ENCODE measurements at places on chromosomes 7 and 10. TPM values are rescaled to one million over a fixed set of nuclear protein-coding genes. Genes with fewer than 3 reads are reported as not detected.

The ARL3 gene
- 3.6 TPM for total RNA-seq

DNA sequence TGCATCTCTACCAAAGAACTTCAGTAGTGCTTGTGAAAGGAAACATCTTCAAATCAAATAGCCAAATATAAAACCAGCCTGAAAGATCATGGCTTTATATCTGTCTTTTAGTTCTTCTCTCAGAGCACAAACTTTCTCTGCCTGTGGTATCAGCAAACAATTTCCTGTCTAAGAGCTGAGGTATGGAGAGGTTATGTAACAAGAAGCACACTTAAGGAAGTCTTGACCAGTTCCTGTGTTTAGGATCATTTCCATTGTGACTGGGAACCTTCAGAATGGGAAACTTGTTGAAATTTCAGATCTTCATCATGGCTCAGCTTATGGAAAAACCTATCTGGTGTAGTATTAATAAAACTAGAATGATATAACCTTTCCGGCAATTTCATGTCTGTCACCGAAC lies 148.8 kb downstream of the MBL2 start:
- H3K4me3 ChIP-seq = no peak overlapping the region
- no peaks in the 10 kb centered on the region for H3K4me1 ChIP-seq
- no peaks in the 10 kb centered on the region for H3K36me3 ChIP-seq
- H3K27ac ChIP-seq = no peak overlapping the region

DNA sequence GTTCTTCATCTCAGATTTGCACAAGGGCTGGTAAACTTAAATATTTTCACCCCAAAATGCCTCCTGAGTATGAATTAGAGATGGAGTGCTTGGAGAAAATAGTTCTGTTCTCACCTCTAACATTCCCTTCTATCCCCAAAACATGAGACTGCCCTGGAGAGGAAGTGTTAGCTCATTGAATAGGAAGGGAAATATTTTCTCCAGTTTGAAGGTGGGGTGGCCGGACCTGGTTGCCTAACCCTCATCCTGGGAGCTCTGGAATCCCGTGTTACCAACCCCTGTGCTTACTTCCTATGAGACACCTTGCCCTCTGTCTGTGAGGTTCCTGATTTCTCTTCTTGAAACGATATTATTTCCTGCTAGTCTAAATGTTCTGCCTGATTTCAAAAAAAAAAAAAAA lies 779 bp downstream of the IFIT2 start:
- peak overlapping the region; percentile 91 for H3K4me3 ChIP-seq
- no peaks in the 10 kb centered on the region for H3K27me3 ChIP-seq
- peak overlapping the region; percentile 99 for H3K27ac ChIP-seq
- DNase-seq = peak; percentile 1
- peaks cover 31% of the 10 kb centered on the region for H3K36me3 ChIP-seq

GRCh38 chr7:138945821-138946220 lies 35.4 kb downstream of the KIAA1549 start:
- DNase-seq = no peak
- H3K36me3 ChIP-seq = no peaks in the 10 kb centered on the region
- no peaks in the 10 kb centered on the region for H3K4me1 ChIP-seq
- no peak overlapping the region for H3K27ac ChIP-seq

DNA sequence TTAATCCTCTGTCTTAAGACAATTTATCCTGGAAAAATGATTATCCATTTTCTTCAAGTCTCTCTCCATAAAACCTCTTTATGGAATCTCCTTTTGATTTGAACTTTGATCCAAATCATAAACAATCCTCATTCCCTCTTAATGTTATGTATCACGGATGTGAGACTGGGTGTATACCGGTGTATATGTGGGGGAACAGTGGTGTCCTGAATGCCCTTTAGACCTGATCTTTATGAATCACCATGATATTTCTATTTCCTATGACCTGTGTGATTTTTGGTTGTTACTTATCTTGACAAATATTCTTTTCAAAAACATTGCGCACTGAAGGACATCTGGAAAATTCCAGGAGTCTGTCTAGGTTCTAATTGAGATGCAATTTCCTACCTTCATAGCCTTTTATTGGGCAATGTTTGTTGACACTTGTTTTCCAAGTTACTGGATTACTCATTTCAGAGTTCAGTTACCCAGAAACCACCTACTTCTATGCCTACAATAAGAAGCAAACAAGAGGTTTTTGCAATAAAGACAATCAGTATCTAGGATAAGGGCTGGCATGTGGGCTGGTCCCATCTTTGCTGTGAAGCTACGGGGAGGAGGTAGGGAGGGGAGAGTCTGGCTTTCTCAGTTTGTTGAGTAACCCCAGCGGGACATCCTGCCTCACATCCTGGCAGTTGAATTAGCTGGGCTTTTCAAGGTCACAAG lies 190.4 kb downstream of the CTTNBP2 start:
- DNase-seq = no peak
- H3K4me1 ChIP-seq = no peaks in the 10 kb centered on the region

The AMPH gene
- not detected for total RNA-seq

GRCh38 chr10:51046654-51047053 lies 27.6 kb upstream of the PRKG1 start:
- H3K27me3 ChIP-seq = peaks cover 4% of the 10 kb centered on the region
- H3K4me1 ChIP-seq = no peaks in the 10 kb centered on the region

DNA sequence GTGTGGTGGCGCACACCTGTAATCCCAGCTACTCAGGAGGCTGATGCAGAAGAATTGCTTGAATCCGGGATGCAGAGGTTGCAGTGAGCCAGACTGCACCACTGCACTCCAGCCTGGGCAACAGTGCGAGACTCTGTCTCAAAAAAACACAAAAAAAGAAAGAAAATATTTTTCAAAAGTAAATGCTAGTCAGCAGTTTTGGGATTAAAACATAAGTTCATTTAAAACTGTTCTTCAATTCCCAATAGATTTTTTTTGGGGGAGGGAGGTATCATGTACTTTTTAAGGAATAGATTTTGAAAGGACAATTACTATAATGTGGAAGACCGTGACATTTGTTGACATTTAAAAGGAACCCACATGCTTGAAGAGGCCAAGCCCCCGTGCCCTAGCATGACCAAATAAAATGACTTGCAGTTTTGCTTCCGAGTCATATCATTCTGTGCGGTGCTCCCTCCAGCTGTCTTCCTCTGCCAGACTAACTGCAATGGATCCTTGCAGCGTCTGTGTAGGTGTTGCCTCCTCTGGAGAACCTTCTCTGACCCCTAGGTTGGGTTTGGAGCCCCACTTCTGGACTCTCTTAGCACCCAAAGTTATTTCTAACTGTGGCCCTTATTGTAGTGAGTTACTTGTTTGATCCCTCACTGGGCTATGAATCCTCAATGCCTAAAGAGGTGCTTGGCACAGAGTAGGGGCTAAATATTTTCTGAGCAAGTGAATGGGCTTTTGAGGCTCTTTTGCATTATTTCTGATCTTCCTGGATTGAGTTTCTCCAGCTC lies 17.4 kb upstream of the HPS1 start:
- H3K4me1 ChIP-seq = peaks cover 8% of the 10 kb centered on the region
- no peak overlapping the region for H3K27ac ChIP-seq
- no peaks in the 10 kb centered on the region for H3K36me3 ChIP-seq
- H3K4me3 ChIP-seq = no peak overlapping the region

- H3K36me3 ChIP-seq = no peaks in the 10 kb centered on the region
- peaks cover 72% of the 10 kb centered on the region for H3K27me3 ChIP-seq
- H3K4me1 ChIP-seq = peaks cover 12% of the 10 kb centered on the region
Measured at GRCh38 chr7:120859459-120859858, 1.5 kb upstream of the TSPAN12 start.

The MYL10 gene
- total RNA-seq = not detected

- no peaks in the 10 kb centered on the region for H3K36me3 ChIP-seq
- H3K4me1 ChIP-seq = no peaks in the 10 kb centered on the region
- H3K27ac ChIP-seq = no peak overlapping the region
- H3K27me3 ChIP-seq = no peaks in the 10 kb centered on the region
Measured at GRCh38 chr10:34698979-34699378, 116.1 kb downstream of the PARD3 start.

The DLX6 gene
- not detected for total RNA-seq

The FKBP6 gene
- not detected for total RNA-seq

DNA sequence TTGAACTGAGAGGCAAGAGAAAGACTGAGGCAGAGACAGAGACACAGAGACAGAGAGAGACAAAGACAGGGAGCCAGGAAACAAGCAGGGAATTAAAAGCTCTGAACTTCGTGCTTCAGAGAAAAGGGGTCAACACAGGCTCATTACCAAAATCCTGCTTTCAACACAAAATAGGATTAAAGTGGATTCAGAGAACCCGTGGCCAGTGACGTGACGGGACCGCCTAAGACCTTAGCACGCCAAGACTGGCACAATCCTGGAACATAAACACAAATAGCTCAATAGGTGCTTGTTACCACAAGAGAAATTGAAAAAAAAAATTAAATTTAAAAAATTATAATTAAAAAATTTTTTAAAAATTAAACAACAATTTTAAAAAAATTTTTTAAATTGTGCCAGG lies 21.5 kb downstream of the ASB13 start:
- no peaks in the 10 kb centered on the region for H3K27me3 ChIP-seq
- H3K4me3 ChIP-seq = no peak overlapping the region
- peak overlapping the region; percentile 82 for H3K27ac ChIP-seq
- no peaks in the 10 kb centered on the region for H3K36me3 ChIP-seq
- no peaks in the 10 kb centered on the region for H3K4me1 ChIP-seq

DNA sequence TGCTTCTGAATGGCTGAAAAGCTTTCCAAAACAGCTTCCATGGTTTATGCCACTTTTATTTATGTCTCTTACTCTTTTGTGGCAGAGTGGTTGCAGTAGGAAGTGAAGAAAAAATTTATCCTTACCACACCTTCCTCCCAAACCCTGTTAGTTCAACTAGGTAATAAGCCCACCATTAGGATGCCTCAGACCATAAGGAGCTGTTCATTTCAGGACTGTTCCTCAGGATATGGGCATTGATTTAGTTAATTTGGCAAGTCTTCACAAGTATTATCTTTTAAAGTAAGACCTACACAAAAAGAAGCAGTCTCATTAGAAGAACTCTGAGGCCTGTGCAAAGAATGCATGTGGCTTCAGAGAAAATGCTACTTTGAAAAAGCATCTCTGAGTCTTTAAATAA lies 82.9 kb upstream of the PDLIM1 start:
- H3K36me3 ChIP-seq = peaks cover 2% of the 10 kb centered on the region
- peaks cover 14% of the 10 kb centered on the region for H3K27me3 ChIP-seq
- H3K27ac ChIP-seq = no peak overlapping the region
- DNase-seq = no peak

DNA sequence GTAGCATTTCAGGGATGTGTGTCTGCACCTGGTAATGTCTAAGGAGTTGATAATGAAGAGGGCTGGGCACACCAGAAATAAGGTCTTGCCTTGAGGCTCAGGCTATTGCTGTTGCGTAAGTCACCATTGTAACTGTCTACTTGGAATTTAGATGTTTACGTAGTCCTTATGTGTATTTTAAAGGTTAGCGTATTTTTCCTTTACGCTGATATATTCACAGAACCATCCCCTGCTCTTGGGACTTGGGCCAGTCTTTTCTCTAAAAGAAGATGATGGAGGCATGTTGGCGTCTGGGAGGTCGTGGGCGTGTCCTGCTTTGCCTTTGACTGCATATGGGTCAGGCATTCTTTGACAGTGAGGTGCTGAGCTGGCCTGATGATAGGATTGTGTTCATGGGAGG lies 14.7 kb downstream of the WDR37 start:
- no peaks in the 10 kb centered on the region for H3K27me3 ChIP-seq
- peaks cover 29% of the 10 kb centered on the region for H3K4me1 ChIP-seq
- no peak for DNase-seq
- no peak overlapping the region for H3K4me3 ChIP-seq
- no peak overlapping the region for H3K27ac ChIP-seq

GRCh38 chr10:70286616-70287015 lies 2.8 kb upstream of the NPFFR1 start:
- no peaks in the 10 kb centered on the region for H3K4me1 ChIP-seq
- DNase-seq = no peak
- no peak overlapping the region for H3K27ac ChIP-seq
- peaks cover 53% of the 10 kb centered on the region for H3K27me3 ChIP-seq

DNA sequence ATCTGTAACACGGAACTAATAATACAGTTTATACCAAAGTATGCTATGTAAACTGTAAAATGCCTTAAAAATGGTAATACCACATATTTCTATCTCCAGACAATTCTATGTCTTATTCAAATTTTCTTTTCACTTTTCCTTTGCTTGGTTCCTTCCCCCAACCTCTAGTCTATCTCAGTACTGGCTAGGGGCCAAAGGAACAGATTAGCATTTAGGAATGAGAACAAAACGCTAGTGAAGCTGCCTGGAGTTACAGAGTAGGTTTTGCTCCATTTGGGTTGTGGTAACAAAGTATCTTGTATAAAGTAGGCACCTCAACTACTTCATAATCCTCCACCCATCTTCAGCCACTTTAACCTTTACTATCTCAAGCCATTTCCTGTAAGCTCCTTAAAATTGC lies 94.1 kb downstream of the HBP1 start:
- DNase-seq = no peak
- H3K4me1 ChIP-seq = no peaks in the 10 kb centered on the region
- peaks cover 38% of the 10 kb centered on the region for H3K36me3 ChIP-seq
- no peak overlapping the region for H3K27ac ChIP-seq
- H3K4me3 ChIP-seq = no peak overlapping the region
- H3K27me3 ChIP-seq = no peaks in the 10 kb centered on the region

DNA sequence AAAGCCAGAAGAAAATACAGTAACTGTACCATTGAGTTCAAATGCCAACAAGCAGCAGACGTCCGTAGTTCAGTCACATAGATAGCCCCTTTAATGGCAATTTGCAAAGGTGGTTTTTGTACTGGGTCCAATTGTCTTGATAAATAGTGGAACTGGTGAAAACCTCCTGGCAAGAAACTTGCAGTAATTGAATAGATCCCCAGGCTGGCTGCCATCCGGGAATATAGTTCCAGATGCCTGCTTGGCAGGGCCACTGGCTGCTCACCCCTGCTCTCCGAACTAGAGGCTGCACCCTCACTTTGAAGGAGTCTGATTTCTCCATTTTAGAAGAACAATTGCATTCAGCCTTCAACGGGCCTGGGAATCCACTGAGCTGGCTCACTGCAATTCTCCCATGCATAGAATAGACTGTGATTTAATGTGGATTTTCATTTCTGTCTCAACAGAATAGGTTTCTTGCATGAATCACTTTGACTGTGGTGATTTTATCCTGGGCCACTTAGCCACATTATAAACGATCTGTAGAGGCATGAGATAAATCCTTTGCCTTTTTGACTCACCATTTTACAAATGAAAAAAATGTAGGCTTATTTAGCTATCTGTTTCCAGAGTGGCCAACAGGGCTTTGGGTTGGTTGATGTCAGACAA lies 35.9 kb upstream of the ELMO1 start:
- no peak overlapping the region for H3K4me3 ChIP-seq
- H3K36me3 ChIP-seq = no peaks in the 10 kb centered on the region
- H3K4me1 ChIP-seq = no peaks in the 10 kb centered on the region

DNA sequence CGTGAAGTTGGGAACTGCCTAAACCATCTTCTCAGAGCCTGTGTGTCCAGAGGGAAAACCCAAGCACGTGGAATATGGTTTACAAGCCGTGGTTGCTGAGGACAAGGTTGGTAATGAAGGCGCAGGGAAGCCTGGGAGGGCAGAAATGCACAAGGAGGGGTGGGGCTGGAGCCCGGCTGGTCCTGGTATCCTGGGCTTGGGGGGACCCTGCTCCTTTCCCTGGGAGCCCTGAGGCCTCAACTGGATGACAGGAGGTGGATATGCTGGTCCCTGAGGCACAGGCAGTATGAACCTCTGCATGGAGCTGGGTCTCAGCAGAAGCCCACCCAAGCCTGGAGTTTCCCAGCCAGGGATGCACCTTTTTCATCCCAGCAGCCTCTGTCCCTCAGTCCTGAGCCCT lies 80.3 kb upstream of the RET start:
- H3K27me3 ChIP-seq = no peaks in the 10 kb centered on the region
- no peak overlapping the region for H3K27ac ChIP-seq
- no peak overlapping the region for H3K4me3 ChIP-seq
- H3K36me3 ChIP-seq = no peaks in the 10 kb centered on the region

The GOLGA7B gene
- total RNA-seq = 8.1 TPM
